Activated CD8-positive, alpha-beta memory T cell treated with anti-CD3 and anti-CD28 coated beads, Interleukin-2, amount 10 ng/mL, durations not matched to agents 7 days and 5 days (primary cell): ENCODE measurements at places on chromosomes 4 and X.
A peak's percentile ranks its signal among the peaks of the same experiment; 100 is the strongest.

DNA sequence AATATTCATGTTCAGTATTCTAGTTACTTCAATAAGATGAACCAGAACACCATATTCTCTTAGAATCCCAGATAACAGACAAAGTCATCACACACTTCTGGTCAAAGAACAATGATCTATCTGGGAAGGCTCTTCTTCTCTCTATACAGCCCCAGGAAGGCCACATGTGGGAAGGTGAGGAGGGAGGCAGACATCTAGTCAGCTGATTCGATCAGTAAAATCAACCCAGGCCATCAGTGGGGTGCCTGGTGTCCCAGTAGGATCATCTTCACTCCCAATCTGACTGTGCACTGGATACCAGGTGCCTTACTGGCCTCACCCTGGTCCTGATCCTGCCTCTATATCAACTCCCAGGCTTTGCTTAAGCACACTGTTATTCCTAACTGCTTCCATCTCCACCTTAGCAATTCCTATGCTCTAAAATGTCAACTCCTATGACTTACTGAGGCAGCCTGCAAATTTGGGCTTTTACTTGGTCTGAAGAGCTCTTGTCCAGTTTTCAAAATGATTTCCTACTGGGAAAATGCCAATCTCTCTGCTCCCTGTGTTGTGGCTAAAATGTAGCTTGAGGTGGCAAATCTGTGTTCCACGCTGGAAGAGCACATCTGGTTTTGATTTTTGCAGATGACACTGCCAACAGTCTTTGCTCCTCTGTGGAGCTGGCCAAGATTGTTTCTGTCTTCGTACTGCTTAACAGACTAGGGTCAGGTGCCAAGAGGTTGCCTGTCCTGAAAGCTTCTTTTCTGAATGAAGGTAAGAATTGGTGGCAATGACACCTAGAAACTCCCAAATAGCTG is 128.7 kb downstream of the MGST2 start:
- peaks cover 27% of the 10 kb centered on the region for H3K27me3 ChIP-seq
- H3K4me3 ChIP-seq: no peak overlapping the region

DNA sequence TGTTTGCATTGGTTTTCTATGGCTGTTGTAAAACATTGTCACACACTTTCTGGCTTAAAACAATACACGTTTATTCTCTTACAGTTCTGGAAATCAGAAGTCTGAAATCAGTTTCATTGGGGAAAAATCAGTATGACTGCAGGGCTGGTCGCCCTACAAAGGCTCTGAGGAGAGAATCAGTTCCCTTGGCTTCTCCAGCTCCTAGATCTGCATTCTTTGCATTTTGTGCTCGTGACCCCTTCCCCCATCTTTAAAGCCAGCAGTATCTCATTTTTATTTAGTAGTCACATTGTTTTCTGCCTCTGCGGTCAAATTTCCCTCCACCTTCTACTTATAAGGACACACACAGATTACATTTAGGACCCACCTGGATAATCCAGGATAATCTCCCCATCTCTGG is 849.7 kb upstream of the GRID2 start:
- H3K4me1 ChIP-seq: no peaks in the 10 kb centered on the region
- no peak overlapping the region for H3K27ac ChIP-seq
- H3K36me3 ChIP-seq: no peaks in the 10 kb centered on the region
- no peak overlapping the region for H3K4me3 ChIP-seq
- no peaks in the 10 kb centered on the region for H3K27me3 ChIP-seq

- H3K27ac ChIP-seq: no peak overlapping the region
- no peak overlapping the region for H3K4me3 ChIP-seq
- H3K4me1 ChIP-seq: no peaks in the 10 kb centered on the region
- DNase-seq: no peak
- no peaks in the 10 kb centered on the region for H3K36me3 ChIP-seq
Measured at GRCh38 chrX:9019151-9019550, 14.8 kb downstream of the FAM9B start.

DNA sequence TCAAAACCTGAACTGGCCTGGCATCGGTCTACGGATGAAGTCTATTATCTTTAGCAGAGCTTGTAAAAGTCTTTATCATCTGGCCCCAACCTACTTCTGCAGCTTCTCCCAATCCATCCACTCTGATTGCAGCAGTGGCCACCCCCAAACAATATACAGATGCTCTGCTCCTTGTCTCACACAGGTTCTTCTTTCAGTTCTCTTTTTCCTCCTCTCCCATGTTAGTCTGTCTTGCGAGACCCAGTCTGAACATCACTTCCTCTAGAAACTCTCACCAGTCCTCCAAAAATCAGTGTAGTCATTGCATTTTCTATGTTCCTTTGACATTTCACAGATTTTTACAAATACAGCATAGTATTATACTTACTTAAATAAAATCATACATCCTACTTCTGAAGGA is 163.0 kb downstream of the FRMPD4 start:
- no peak overlapping the region for H3K27ac ChIP-seq
- H3K27me3 ChIP-seq: no peaks in the 10 kb centered on the region
- no peaks in the 10 kb centered on the region for H3K4me1 ChIP-seq
- no peak for DNase-seq
- H3K4me3 ChIP-seq: no peak overlapping the region
- H3K36me3 ChIP-seq: no peaks in the 10 kb centered on the region

DNA sequence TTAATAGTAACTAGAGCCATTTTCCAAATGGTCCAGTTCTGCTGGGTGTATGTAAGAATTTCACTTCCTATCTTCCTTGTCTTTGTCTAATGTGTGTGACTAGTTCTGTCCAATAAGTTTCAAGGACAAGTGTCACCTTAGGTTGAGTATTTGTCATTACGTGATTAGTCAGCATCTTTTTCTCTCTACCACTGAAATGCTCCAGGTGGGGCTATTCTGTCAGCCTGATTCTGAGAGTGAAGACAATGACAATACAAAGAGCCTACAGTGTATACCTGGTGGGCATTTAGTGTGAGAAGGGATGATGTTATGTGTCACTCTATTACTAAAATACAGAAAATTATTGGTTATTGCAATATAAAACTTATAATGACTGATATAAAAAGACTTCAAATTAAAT is 876.3 kb downstream of the C4orf33 start:
- no peak overlapping the region for H3K4me3 ChIP-seq
- H3K4me1 ChIP-seq: no peaks in the 10 kb centered on the region
- no peak overlapping the region for H3K27ac ChIP-seq

GRCh38 chr4:14302021-14302420 is 674.5 kb upstream of the BOD1L1 start:
- no peak for DNase-seq
- H3K4me3 ChIP-seq: no peak overlapping the region
- H3K4me1 ChIP-seq: no peaks in the 10 kb centered on the region
- H3K27me3 ChIP-seq: no peaks in the 10 kb centered on the region
- no peak overlapping the region for H3K27ac ChIP-seq
- H3K36me3 ChIP-seq: no peaks in the 10 kb centered on the region

- no peak overlapping the region for H3K4me3 ChIP-seq
- H3K4me1 ChIP-seq: no peaks in the 10 kb centered on the region
- no peaks in the 10 kb centered on the region for H3K27me3 ChIP-seq
- H3K27ac ChIP-seq: no peak overlapping the region
- H3K36me3 ChIP-seq: no peaks in the 10 kb centered on the region
Measured at GRCh38 chrX:44439242-44439794, 95.8 kb upstream of the EFHC2 start.

- no peak for DNase-seq
- H3K27me3 ChIP-seq: no peaks in the 10 kb centered on the region
- no peak overlapping the region for H3K27ac ChIP-seq
- no peak overlapping the region for H3K4me3 ChIP-seq
- no peaks in the 10 kb centered on the region for H3K36me3 ChIP-seq
Measured at GRCh38 chrX:74133156-74133796, 170.7 kb upstream of the ZCCHC13 start.

DNA sequence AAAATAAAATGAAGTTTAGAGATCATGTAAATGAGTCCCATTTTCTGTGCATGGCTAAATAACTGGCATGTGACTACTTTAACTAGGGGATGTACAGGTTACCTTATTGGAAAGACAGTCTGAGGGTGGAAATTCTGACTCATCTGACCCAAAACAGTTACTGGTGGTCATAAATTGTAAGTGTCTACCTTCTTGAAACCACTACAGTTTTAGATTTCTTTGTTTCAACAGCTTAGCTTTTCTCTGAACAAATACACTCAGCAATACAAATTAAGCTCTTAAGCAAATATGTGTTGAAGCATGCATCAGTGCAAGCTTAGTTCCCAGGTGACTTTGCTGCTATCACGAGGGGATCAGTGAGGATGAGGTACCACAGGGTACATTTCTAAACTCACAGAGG is 60.7 kb upstream of the PGM2 start:
- no peaks in the 10 kb centered on the region for H3K27me3 ChIP-seq
- H3K4me3 ChIP-seq: no peak overlapping the region
- peak overlapping the region; percentile 53 for H3K27ac ChIP-seq
- H3K36me3 ChIP-seq: no peaks in the 10 kb centered on the region

DNA sequence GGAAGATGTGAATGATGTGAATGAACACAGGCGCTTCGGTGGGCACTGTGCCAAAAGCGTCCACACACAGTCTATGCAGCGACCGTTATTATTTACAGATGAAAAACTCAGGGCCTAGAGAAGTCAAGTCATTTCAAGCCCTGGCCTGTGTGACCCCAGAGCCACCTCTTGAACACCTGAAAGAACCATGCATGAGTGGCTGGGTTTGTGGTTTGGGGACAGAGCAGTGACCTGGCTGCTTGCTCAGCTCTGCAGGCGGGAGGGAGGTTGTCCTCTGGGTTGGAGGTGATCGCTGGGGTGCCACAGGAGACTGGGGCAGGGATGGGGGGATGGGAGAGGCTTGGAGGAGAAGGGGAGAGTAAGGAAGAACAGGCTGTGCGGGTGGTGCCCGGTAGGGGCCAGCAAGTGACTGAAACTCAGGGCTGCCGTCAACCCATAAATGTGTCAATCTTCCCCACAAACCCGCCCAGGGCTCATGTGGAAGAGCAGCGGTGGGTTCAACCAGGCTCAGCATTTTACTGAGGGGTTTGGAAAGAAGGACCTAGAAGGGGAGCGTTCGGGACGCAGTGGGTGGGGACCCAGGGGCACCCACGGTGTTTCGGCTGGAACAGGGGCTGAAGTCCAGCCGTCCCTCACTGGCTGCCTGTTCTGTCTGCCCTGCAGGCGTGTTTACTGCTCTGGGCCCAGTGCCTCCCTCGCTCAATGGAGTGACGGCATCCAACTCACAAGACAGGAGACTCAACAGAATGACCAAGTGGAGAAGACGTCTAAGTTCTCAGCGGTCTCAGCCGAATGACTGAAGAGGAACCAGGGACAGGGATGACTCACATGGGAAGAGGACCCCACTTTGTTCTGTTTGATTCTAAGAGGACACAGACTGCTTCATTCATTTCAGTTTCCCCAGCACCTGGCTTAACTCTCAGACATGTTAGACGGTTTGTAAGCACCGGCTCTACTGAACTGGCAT is 167.8 kb downstream of the AFAP1 start:
- no peaks in the 10 kb centered on the region for H3K27me3 ChIP-seq
- H3K27ac ChIP-seq: no peak overlapping the region
- no peak for DNase-seq

GRCh38 chr4:152516156-152516555 is 19.7 kb downstream of the FBXW7 start:
- H3K36me3 ChIP-seq: peaks cover 38% of the 10 kb centered on the region
- H3K4me3 ChIP-seq: no peak overlapping the region
- no peak for DNase-seq
- H3K27me3 ChIP-seq: no peaks in the 10 kb centered on the region
- H3K27ac ChIP-seq: no peak overlapping the region

- H3K4me1 ChIP-seq: peaks cover 2% of the 10 kb centered on the region
- peaks cover 6% of the 10 kb centered on the region for H3K27me3 ChIP-seq
- no peak for DNase-seq
- H3K27ac ChIP-seq: no peak overlapping the region
Measured at GRCh38 chrX:68490644-68491043, 8.2 kb upstream of the YIPF6 start.

GRCh38 chrX:40146262-40147125 is 48.7 kb upstream of the BCOR start:
- no peak overlapping the region for H3K27ac ChIP-seq
- H3K27me3 ChIP-seq: peaks cover 4% of the 10 kb centered on the region
- no peak overlapping the region for H3K4me3 ChIP-seq
- H3K36me3 ChIP-seq: no peaks in the 10 kb centered on the region

DNA sequence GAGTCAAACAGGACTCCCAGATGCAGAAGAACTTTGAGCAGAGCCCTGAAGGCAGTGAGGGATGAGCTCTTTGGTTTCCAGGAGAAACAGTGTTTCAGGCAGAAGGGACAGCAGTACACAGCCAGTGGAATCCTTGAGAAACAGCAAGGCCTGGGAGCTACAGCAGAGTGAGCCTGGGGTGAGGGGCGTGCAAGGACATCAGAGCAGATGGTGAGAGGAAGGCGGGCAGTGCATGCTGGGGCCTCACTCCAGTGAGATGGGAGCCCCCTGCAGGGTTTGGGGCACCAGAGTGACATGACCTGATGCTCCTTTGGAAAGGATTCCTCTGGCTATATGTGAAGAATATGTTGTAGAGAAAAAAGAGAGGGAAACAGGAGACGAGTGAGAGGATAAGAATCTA is 98.1 kb upstream of the EGFL6 start:
- no peak overlapping the region for H3K27ac ChIP-seq
- DNase-seq: no peak
- no peak overlapping the region for H3K4me3 ChIP-seq
- peaks cover 24% of the 10 kb centered on the region for H3K4me1 ChIP-seq

GRCh38 chr4:92387459-92388069 is 83.8 kb downstream of the GRID2 start:
- DNase-seq: no peak
- H3K27me3 ChIP-seq: no peaks in the 10 kb centered on the region
- H3K4me3 ChIP-seq: no peak overlapping the region
- no peaks in the 10 kb centered on the region for H3K36me3 ChIP-seq
- no peak overlapping the region for H3K27ac ChIP-seq
- no peaks in the 10 kb centered on the region for H3K4me1 ChIP-seq

- peaks cover 5% of the 10 kb centered on the region for H3K4me1 ChIP-seq
- peak overlapping the region; percentile 85 for H3K4me3 ChIP-seq
- no peaks in the 10 kb centered on the region for H3K27me3 ChIP-seq
- H3K36me3 ChIP-seq: no peaks in the 10 kb centered on the region
- peak overlapping the region; percentile 93 for H3K27ac ChIP-seq
- DNase-seq: peak; percentile 75
Measured at GRCh38 chrX:55488593-55489313, 895 bp downstream of the USP51 start.

DNA sequence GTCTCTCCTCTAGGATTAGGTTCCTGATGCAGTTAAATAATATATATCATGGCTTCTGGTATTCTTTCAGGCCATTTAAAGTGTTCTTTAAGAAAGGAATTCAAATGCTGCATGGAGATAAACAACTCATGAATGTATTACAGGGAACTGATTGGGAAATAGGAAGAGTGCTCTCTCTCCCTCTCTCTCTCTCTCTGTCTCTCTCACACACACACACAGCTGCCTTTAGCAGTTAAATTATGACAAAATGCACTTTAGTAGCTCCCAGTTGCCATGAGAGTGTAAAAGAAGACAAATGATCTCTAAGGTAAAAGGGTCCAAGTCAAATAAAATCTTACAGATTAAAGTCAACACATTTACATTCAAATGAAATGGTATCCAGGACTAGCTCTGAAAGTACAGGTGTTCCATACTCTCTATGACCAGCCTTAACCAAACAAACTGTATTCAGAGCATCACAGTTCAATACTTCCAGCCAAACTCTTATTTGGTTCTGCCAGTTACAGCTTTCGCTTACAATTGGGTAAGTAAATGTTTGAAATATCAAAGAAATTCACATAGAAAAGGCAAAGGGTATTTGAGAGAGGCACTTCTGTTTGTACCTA is 94.7 kb upstream of the CXXC4 start:
- H3K27me3 ChIP-seq: no peaks in the 10 kb centered on the region
- no peak for DNase-seq
- H3K36me3 ChIP-seq: no peaks in the 10 kb centered on the region
- no peak overlapping the region for H3K27ac ChIP-seq
